ENCODE measurements at places on chromosomes 13 and 19.
A peak's percentile ranks its signal among the peaks of the same experiment; 100 is the strongest.

DNA sequence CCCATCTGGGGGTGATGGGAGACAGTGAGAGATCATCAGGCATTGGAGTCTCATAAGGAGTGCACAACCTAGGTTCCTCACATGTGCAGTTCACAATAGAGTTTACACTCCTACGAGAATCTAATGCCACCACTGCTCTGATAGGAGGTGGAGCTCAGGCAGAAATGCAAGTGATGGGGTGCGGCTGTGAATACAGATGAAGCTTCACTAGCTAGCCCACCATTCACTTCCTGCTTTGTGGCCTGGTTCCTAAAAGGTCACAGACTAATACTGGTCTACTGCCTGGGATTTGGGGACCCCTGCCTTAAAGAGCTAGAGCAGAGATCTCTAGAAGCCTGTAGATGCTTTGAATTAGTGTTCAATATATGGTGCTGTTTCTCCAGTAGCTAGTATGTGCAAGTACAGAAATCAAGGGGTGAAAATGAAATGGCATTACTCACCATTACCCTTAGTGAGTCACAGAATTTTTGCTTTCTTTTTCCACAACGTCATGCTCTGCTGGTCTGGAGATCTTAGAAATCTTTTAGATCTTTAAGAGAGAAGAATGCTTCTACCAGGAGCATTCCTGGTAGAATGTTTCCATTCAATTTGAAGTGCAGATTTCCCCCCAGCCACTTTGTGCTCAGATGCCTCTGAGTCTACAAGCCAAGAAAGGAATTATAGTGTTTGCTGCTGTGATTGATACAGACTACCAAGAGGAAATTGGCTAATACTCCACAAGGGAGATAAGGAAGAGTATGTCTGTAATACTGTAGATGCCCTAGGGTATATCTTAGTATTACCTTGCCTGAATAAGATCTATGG is 2301.2 kb downstream of the PCDH9 start:
- peak; percentile 2 for DNase-seq

DNA sequence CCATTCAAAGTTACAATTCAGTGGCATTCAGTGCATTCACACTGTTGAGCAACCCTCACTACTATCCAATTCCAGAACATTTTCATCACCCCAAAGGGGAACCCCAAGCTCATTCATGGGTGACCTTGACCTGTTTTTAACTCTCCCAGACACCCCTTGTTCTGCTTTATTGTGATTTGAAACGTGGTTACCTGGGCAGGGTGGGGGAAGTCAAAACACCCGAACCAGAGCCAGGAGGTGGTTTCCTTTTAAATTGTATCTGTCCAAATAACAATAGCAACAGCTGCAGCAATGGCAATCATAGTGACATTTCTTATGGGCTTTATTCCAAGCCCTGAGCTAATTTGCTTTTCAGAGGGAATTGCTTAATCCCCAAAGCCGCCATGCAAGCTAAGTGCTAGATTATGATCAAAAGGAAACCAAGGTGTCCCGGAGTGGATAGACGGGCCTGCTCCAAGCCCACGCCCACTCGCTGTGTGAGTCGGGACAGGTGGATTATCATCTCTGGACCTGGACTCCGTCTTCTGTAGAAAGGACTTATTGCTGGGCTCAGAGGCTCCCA is 6.1 kb downstream of the PTGIR start:
- no peak for DNase-seq

DNA sequence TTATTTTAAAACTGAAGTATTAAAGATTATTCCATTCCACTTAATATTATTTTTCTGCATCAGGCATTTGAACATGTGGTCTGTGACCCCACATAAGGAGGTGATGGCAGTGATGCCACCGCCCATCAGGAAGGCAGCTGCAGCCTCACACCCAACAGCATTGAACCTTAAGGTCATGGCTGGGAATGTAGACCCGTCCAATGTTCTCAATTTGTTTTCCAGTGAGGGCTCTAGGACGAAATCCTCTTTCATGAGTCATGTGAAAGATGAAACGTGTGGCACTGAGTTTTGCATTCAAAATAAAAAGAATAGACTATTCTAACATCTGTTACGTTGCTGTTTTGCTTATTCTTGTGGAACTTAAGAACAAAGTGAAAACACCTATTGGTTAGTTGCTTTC is 74.5 kb upstream of the ANKRD10 start:
- no peak for DNase-seq

GRCh38 chr19:4576016-4576933 is 16.8 kb upstream of the SEMA6B start:
- peak; percentile 71 for DNase-seq

DNA sequence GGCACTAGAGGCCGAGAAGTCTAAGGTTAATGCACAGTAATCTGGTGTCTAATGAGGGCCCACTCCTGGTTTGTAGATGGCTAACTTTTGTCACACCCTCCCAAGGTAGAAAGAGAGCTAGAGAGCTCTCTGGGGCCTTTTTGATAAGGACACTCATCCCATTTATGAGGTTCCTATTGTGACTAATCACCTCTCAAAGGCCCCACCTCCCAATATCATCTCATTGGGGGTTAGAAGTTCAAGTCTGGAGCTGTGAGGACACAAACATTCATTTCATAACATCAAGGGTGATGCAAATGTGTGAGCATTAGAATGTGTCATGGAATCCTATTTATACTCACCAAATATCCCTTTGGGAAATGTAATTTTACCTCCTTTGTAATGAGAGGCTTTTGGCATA is 79.2 kb upstream of the SLC10A2 start:
- no peak for DNase-seq

GRCh38 chr13:104071806-104072205 is 1005.6 kb upstream of the SLC10A2 start:
- DNase-seq, result no peak

DNA sequence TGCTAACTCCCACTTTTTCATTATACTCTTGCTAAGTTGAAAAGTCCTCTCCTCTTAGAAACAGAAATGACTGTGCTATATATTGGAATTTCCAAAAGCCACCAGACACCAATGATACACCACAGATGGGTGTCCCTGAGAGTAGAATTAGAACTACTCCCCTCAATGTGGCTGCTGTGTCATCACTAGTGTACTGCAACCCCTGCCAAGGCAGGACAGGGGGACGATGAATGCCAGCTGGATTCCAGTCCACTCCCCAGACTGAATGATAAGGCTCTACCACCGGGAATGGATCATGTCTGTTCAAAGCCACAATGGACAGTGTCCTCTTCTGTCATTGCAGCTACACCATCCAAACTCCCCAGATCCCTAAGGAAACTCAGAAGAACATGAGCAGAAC is 69.7 kb upstream of the EDNRB start:
- no peak for DNase-seq

DNA sequence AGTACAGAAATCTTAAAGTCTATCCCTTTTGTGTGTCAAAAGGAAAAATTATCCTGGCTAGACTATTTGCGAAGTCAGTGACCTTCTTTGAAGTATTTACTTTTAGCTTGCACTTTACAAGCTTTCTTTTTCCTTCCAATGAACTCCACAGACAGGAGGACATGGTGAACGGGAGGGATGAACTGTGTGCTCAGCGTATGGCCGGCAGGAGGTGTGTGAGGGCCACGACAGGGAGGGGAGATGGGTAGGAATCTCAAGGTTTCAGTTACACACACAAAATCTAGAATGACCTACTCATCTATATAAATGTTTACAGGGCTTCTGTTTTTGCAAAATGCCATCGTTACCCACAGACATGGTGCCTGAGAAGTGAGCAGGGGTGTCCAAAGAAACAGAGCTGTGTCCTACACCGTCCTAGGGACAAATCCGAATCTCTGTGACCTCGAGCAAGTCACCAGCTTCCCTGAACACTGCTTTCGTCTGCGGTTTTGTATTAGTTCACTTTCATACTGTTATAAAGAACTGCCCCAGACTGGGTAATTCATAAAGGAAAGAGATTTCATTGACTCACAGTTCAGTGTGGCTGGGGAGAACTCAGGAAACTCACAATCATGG is 537.2 kb downstream of the LIG4 start:
- no peak for DNase-seq

DNA sequence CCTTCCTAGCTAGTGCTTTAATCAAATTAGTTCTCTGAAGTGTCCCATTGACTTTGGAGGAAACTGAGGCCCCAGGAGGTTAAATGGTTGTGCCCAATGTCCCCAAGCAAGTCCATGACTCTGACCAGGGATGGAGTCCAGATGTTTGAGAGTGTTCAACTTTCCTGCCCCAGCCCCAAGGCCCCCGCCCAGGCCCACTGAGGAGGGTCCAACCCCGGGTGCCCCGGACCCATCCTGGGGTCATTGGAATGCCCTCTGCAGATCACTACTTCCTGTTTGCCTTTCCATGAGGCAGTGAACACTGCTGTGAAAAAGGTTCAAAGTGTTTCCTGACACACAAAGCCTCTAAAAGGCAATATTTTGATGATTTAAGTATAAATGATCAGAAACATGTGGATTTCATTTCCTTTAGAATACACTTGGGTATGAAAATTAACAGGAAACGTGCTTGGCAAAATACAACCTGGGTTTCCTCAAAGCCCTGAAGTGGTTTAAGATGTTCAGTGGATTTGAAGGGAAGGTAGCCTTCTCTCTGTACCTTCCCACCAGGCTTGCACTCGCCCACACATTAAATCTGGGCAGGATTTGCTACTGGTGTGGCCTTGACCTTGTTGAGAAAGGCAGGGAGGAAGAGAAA is 335.7 kb downstream of the TSHZ3 start:
- no peak for DNase-seq

GRCh38 chr19:49872245-49873128 is 4.7 kb downstream of the AKT1S1 start:
- no peak for DNase-seq

- no peak for DNase-seq
These were observed 106.1 kb downstream of the DOCK9 start for GRCh38 chr13:98871727-98872126.

GRCh38 chr13:26695891-26696311 is 64.7 kb downstream of the GPR12 start:
- no peak for DNase-seq

- DNase-seq, result no peak
These were observed 112.8 kb downstream of the TDRD3 start for GRCh38 chr13:60509601-60510386.

DNA sequence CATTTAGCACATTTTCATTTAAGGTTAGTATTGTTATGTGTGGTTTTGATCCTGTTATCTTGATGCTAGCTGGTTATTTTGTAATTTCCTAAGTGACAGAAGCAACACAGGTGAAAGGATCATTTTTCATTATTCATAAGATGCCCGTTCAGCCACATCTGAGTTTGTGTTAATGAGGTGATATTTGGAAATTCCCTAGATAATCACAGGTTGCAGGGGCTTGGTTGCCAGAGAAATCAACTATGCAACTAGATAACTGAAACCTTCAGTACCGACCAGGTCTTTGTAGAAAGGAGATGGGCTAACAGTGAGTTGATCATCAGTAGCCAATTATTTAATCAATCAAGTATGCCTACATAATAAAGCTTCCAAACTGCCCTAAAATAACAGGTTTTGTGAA is 121.3 kb upstream of the UFM1 start:
- DNase-seq, result no peak

GRCh38 chr13:77470986-77471385 is 64.5 kb upstream of the SCEL start:
- DNase-seq, result no peak

DNA sequence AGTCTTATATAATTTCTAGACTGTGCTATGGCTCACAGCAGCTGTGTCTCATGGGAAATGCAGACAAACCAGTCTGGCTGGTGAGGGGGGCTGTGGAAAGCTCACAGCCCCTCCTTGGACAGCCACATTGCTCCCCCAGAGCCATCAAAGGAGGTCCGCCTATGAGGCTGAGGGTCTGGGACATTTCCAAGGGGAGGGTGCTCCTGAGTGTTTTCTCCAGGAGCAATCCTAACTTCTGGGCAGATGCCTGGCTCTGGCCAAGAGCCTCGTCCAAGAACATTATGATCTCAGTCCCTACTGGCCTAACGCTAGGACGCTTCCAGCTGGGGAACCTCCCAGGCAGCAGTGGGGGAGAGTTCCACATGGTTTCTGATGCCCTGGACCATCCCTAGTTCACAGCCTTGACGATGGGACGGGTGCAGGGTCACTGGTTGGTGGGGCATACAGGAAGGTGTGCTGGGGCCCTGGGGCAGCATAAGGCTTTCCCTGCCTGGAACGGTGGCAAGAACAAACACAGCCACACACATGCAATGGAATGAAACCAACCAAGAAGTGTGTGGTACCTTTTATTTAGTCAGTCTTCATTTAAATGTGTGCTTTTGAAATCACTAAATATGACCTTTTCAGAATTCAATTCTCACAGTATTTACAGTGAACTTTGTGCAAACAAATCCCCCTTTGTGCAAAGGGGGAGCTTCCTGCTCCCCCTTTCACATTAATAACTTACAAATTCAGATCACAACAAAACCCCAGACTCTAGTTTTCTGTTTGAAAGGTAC is 60.6 kb downstream of the CDADC1 start:
- DNase-seq, result no peak

- no peak for DNase-seq
These were observed 47.9 kb upstream of the SIAH3 start for GRCh38 chr13:45899406-45899805.

- DNase-seq, result no peak
These were observed 116.5 kb downstream of the GPC6 start for GRCh38 chr13:93343097-93343496.

GRCh38 chr19:42422901-42423461 is 4.2 kb downstream of the LIPE start:
- DNase-seq, result peak; percentile 52

DNA sequence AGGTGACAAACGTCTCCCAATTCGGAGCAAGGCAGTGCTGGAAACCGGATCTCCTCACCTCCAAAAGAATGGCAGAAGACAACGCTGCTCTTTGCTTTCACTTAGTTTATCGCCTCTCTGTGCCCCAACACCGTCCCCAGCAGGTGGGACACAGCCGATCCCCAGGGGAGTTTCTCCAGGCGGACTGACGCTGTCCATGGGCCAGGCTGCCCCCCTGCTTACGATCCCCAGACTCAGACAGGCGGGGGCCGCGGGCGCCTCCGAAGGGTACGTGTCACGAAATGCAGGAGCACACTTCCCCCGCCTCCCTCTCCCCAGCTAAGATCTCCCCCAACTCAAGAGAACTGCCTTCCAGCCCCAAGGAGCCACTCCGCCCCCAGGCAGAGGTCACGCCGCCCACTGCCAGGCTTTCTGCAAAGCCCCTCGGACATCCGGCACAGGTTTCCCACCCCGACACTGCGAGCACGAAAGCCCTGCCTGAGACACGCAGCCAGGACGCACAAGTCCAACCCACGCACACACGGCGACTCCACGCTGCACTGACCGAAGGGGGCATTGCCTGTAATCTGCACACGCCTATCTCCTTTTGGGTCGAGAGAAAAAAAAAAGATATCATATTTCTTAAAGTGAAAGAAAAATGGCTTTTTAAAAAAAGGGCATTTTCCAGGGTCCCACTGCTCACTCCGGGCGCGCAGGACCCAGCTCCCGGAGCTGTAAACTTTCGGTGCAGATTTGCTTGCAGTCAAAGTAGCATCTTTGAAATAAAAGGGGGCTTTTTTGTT is 2.0 kb downstream of the SPRY2 start:
- peak; percentile 53 for DNase-seq

DNA sequence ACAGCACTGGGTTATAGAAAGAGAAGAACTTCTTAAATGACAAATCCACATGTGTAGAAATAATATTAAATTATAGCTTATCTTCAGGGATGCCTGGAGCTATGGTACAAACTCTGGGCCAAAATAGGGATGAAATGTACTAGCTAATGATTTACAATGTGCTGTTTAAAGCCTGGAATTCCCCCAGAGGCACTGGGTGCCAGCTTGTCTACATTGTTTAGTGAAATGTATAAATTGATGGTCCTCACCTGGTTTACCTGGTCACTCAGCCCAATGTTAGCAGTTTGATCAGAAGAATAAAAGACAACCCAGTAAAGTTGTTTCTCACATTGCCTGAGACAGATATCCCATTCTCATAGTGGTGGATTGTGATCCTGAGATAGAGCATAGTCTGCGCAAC is 597.2 kb downstream of the DIAPH3 start:
- no peak for DNase-seq
